ENCODE measurements at places on chromosomes 5 and 9. TPM values are rescaled to one million over a fixed set of nuclear protein-coding genes. Genes with fewer than 3 reads are reported as not detected.
A peak's percentile ranks its signal among the peaks of the same experiment; 100 is the strongest.

Gene RNF38
- total RNA-seq = 18.1 TPM

Gene NOXA1
- 13.2 TPM for total RNA-seq

Gene IL13
- total RNA-seq = not detected

- H3K27ac ChIP-seq = peak overlapping the region; percentile 78
- no peaks in the 10 kb centered on the region for H3K36me3 ChIP-seq
- peak; percentile 81 for DNase-seq
- H3K4me1 ChIP-seq = peaks cover 86% of the 10 kb centered on the region
- H3K4me3 ChIP-seq = 0 out of 2 replicates have a peak overlapping the region, but pooled peaks have one; percentile 10
These were observed 84.9 kb downstream of the ZNF608 start for GRCh38 chr5:124661317-124662141.

DNA sequence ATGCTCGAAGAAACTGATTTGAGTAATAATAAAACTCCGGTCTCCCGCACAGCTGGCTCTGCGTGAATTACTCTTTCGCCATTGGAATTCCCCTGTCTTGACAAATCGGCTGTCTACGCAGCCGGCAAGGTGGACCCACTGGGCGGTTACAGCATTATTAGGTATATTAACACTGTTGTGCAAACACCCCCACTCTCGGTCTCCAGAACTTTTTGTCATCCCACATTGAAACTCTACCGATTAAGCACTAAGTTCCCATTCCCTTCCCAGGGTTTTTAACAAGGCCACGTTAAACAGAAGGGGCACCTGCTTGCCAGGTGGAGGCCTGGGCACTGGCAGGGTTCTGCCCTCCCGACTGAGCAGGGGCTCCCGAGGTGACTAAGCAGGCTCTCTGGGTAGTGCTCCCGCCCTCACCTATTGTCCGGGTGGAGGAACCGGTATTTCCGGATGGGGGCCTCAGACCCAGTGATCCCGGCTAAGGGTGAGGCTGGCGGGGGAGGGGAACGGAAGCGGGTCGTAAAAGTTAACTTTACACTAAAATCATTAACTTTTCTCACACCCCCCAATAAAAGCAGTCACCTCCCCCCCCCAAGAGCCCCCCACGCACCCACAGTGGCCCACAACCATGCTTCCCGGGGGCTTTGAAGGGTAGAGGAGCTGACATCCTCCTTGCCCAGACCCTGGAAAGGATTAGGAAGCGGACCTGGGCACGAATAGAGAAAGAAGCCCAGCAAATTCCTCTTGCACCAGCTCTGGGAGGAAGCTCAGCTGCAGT lies 53.5 kb upstream of the TJP2 start:
- DNase-seq = peak; percentile 83
- H3K4me1 ChIP-seq = peaks cover 22% of the 10 kb centered on the region
- no peaks in the 10 kb centered on the region for H3K36me3 ChIP-seq
- H3K27ac ChIP-seq = peak overlapping the region; percentile 100

GRCh38 chr5:151240924-151241635 lies 11.9 kb upstream of the GM2A start:
- H3K27ac ChIP-seq = no peak overlapping the region
- no peak overlapping the region for H3K4me3 ChIP-seq
- H3K27me3 ChIP-seq = no peaks in the 10 kb centered on the region
- no peaks in the 10 kb centered on the region for H3K36me3 ChIP-seq

DNA sequence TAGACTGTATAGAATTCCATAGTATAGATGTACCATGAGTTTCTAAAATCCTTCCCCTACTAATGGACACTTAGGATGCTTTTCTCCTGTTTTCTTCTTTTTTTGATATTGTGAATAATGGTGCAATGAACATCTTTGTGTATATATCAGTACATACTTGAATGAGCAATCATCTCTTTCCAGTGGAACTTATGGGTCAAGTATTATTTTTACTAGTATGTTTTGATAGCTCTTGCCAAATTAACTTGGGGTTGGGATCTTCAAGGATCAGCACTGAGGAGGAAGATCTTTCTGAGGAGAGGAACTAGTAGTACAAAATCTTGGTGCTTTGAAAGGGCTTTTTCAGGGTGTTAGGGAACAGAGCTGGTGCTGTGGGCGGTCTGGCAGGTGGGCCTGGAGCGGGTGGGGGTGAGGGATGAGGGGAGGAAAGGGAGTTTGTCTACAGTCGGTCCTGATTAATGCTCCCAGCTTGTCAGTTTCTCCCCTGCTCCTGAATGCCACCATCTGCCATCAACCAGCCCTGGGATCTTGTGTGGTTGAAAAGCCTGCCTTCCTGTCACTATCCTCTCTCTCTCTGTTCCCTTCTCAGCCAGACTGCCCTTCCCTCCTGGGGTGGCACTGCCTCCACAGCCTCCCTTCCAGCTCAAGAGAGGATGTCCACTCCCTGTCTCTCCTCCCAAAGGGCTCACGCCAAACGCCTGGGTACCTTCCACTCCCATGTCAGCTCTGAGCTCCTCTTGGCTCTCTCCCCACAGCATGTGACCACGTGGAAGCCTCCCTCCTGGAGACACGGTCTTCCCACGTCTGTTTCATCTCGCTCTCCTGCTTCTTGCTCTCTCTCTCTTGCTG lies 185.9 kb downstream of the DAB2IP start:
- H3K27me3 ChIP-seq = no peaks in the 10 kb centered on the region
- no peak for DNase-seq
- H3K36me3 ChIP-seq = no peaks in the 10 kb centered on the region
- H3K4me1 ChIP-seq = no peaks in the 10 kb centered on the region

Gene RNF183
- total RNA-seq = 0.12 TPM

- H3K36me3 ChIP-seq = no peaks in the 10 kb centered on the region
- no peak overlapping the region for H3K4me3 ChIP-seq
- no peak for DNase-seq
- H3K4me1 ChIP-seq = no peaks in the 10 kb centered on the region
- no peaks in the 10 kb centered on the region for H3K27me3 ChIP-seq
These were observed 4.3 kb upstream of the SGCD start for GRCh38 chr5:156322666-156323065.

GRCh38 chr5:156393980-156394379 lies 67.0 kb downstream of the SGCD start:
- H3K27me3 ChIP-seq = no peaks in the 10 kb centered on the region
- no peak overlapping the region for H3K27ac ChIP-seq
- no peaks in the 10 kb centered on the region for H3K36me3 ChIP-seq

Gene HAPLN1
- total RNA-seq = 0.05 TPM

Gene CCDC112
- total RNA-seq = 13.7 TPM

DNA sequence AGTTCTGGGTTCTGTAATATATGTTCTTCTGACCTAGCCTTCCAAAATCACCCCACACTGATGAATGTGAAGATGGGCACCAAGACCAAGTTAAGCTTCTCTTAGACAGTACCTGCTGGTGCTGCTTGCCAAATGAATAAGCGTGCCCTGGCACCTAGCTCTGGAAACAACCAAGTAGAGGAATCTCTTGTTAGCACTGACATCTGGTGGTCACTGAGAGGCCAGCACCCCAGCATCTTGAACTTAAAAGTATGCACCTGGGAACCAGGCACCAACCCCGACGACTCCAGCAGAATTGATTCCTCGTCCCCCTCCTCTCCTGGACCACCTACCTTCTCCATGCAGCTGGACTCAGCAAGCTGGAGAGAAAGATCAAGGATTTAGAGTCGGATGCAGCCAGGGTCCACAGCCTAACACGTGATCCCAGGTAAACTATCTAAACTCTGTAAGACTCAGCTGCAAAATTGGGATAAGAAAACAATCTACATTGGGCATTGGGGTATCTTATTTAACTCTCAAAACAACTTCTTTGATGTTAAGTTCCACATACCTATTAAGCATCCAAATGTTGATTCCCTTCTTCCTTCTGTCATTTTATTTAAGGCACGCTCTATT lies 89.8 kb downstream of the SLC1A3 start:
- H3K36me3 ChIP-seq = no peaks in the 10 kb centered on the region
- no peak overlapping the region for H3K27ac ChIP-seq
- H3K27me3 ChIP-seq = no peaks in the 10 kb centered on the region
- peak; percentile 69 for DNase-seq
- H3K4me1 ChIP-seq = peaks cover 9% of the 10 kb centered on the region

Gene TNFSF15
- not detected for total RNA-seq

Gene CNTFR
- total RNA-seq = not detected

GRCh38 chr9:78320875-78321496 lies 24.1 kb downstream of the PSAT1 start:
- no peaks in the 10 kb centered on the region for H3K27me3 ChIP-seq
- H3K4me1 ChIP-seq = no peaks in the 10 kb centered on the region
- H3K36me3 ChIP-seq = peaks cover 21% of the 10 kb centered on the region
- H3K4me3 ChIP-seq = no peak overlapping the region
- H3K27ac ChIP-seq = no peak overlapping the region

Gene SLC36A2
- total RNA-seq = not detected

- H3K36me3 ChIP-seq = peaks cover 50% of the 10 kb centered on the region
- no peak for DNase-seq
- H3K4me3 ChIP-seq = no peak overlapping the region
These were observed 3.5 kb downstream of the RPL7A start for GRCh38 chr9:133351526-133351907.

Gene LRRC19
- not detected for total RNA-seq

DNA sequence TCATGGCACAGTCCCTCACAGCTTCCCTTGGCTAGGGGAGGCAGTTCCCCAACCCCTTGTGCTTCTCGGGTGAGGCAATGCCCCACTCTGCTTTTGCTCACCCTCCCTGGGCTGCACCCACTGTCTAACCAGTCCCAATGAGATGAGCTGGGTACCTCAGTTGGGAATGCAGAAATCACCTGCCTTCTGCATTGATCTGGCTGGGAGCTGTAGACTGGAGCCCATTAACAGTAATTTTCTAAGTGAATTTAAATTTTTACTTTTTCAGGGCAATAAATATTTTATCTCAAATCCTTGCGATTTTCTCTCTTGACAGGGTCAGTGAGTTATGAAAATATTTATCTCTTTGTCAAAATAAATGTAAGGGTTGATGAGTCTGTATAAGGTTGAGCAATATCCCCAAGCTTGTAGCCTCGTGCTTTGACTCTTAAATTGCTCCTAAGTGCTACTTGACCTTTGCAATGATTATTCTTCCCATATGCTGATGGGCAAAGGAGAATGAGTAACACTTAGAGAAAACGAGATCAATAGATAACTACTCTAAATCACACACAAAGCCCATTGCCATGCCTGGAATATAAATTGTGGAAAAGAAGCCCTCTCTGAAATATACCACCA lies 82.1 kb upstream of the MOCS2 start:
- H3K36me3 ChIP-seq = no peaks in the 10 kb centered on the region
- no peak overlapping the region for H3K4me3 ChIP-seq
- no peak for DNase-seq
- H3K27ac ChIP-seq = no peak overlapping the region

Gene MPDZ
- 0.12 TPM for total RNA-seq

Gene SH3TC2
- 12.8 TPM for total RNA-seq

DNA sequence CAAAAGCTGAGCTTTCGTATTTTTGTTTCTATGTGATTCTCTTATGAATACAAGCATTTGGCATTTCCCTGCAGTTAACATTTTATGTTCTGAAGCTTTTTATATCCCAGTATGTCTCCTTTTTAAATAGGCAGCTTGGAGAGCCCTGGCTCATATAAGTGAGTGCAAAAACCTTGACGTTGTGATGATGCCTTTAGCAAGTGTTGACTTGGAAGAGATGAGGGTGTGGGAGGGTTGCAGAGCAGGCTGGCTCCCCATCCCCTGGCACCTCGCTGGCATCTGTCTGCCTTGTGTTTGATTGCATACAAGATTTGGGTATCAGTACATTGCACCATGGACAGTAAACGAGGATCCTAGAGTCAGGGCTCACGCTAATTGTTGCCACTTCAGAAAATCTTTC lies 42.1 kb upstream of the DIRAS2 start:
- H3K4me3 ChIP-seq = no peak overlapping the region
- no peaks in the 10 kb centered on the region for H3K36me3 ChIP-seq
- H3K27me3 ChIP-seq = peaks cover 22% of the 10 kb centered on the region

DNA sequence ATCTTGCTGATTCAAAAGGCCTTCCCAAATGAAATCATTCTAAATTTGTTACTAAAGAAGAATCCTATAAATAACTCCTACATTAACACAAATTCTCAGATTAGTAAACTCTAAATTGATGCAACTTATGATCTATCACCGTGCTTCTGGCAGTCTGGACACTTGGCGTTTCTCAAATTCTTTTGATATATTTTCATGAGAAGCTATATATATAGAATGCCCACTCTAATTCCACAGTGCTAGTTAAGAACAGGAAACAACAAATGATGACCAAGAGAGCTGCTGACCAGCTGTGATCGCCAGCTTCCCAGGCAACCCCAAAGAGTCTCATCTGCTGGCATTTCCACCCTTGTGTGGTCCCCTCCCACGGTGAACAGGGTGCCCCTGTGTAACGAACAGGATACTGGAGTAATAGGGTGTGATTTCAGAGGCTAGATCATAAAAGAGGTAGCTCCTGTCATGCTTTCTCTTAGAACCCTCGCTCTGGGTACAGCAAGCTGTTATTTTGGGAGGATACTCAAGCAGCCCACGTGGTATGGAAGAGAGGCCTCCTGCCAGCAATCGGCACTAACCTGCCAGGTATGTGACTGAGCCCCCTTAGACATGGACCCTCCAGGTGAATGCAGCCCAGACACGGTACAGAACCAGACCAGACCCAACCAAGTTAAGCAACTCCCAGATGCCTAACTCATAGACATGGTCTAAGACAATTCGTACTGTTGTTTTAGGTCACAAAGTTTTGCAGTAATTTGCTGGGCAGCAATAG lies 64.7 kb downstream of the CDC14B start:
- no peaks in the 10 kb centered on the region for H3K27me3 ChIP-seq
- no peak overlapping the region for H3K4me3 ChIP-seq
- no peak overlapping the region for H3K27ac ChIP-seq
- H3K36me3 ChIP-seq = no peaks in the 10 kb centered on the region
- no peaks in the 10 kb centered on the region for H3K4me1 ChIP-seq

Gene EDIL3
- 0.32 TPM for total RNA-seq

DNA sequence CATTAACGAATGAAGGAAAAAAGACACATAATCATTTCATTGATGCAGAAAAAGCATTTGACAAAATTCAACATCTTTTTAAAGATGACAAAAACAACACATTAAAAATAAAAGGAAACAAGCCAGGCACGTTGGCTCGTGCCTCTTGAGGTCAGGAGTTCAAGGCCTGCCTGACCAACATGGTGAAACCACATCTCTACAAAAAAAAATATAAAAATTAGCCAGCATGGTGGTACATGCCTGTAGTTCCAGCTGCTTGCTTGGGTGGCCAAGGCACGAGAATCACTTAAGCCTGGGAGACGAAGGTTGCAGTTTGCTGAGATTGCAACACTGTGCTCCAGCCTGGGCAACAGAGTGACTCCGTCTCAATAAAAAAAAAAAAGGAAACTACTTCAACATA lies 77.0 kb downstream of the ERCC6L2 start:
- no peak overlapping the region for H3K4me3 ChIP-seq
- no peaks in the 10 kb centered on the region for H3K4me1 ChIP-seq
- H3K27me3 ChIP-seq = no peaks in the 10 kb centered on the region
- H3K27ac ChIP-seq = no peak overlapping the region
- no peak for DNase-seq
- peaks cover 33% of the 10 kb centered on the region for H3K36me3 ChIP-seq
